NCI-H2107 (cell line): ENCODE measurements at places on chromosomes 5 and 9.

DNA sequence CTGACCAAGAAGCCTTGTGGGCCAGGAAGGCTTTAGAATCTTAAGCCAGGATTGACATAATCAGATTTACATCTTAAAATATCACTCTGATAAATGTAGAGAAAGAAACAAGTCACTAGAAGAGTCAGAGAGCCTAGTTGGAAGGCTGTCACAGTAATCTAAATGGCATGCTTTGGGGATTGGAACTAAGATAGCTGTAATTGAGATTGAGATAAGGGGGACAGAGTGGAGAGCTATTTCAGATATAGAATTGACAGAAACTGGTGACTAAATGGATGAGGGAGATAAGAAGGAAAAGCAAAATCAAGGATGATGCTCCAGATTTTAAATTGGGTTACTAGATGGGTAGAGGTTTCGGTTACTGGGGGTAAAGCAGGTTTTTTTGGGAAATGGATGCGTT lies 100.5 kb downstream of the XRCC4 start:
- no peak for DNase-seq

DNA sequence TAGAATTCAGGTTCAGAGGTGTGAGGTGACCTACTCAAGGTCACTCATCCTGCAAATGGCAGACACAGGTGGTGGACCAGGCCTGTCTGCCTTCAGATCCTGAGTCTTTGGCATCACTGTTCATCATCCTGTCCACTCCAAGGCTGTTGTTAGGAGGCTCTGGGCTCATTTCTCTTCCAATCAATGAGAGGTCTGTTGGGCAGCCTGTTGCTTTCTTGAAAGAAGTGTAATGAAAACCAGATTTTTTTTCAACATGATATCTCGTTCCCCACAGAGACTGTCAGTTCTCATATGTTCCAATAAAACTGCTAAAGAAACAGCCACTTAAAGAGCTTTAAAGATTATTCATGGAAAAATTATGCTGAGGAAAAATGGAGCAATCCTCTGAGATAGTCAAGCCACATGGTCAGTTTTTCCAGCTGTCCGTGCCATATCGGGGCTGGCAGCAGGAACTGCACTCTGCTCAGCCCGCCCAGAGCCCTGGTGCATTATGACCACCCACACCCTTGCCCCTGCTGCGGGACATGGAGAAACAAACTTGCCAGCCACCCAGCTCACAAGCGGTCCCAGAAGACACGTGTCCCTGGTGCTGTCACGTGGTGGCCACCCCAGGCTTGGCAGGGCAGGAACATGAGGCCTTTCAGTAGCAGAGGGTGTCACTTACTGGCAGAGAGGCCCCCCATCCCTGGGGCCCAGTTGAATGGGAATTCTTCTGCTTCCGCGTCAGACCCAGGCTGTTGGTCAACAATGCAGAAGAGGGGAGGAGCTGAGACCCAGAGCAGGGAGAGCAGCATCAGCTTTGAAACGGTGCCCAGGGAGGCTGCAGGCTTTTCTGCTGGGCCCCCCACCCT lies 63.7 kb upstream of the ANGPTL2 start:
- DNase-seq, result no peak

DNA sequence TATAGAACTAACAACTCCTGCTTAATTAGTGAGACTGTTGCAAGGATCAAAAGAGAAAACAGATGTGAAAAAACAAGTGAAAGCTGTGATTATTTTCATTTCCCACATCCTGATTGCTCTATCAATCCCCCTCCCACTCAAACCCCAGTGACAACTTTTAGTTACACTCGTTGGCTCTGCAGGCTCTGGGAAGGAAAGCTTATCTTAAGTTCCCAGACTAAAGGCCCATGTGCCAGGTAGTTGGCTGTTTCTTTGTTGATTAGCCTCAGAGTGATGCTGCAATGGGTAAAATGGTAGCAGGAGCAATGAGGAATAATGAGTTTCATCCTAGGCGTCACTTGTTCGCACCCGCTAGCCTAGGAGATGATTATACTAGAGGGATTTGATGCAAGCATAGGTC lies 133.3 kb upstream of the IFNE start:
- no peak for DNase-seq

GRCh38 chr5:55668356-55668755 lies 43.8 kb downstream of the SLC38A9 start:
- no peak for DNase-seq

GRCh38 chr5:180739271-180739670 lies 587 bp downstream of the OR2Y1 start:
- no peak for DNase-seq
